ENCODE measurements at places on chromosomes 16 and 17. TPM values are rescaled to one million over a fixed set of nuclear protein-coding genes. Genes with fewer than 3 reads are reported as not detected.

DNA sequence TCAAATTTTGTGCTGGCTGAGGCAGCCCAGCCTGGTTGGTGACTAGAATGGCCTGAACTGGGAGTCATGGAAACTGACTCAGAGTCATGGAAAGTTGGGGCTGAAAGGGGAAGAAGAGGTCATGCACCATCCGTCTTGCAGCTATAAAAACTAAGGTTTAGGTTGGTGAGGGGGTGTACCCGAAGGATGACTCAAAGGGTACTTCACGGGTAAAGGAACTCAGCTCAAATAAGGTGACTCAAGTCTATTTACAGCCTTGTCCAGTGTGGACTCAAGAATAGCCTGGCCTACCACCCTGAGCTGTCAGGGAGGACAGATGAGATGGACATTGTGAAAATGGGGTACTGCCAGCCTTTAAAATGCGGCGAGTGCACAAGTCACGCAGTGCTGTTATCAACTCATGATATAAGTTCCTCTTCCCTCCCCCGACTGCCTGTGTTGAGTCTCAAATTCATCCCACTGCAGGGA is 18.6 kb downstream of the CD300LB start:
- no peak overlapping the region for H3K4me3 ChIP-seq
- H3K4me1 ChIP-seq = no peaks in the 10 kb centered on the region
- H3K27ac ChIP-seq = no peak overlapping the region
- no peaks in the 10 kb centered on the region for H3K36me3 ChIP-seq
- no peak for DNase-seq
- no peaks in the 10 kb centered on the region for H3K27me3 ChIP-seq

GRCh38 chr17:9356488-9356911 is 219.1 kb downstream of the STX8 start:
- H3K27me3 ChIP-seq = no peaks in the 10 kb centered on the region
- H3K4me1 ChIP-seq = peaks cover 21% of the 10 kb centered on the region
- no peaks in the 10 kb centered on the region for H3K36me3 ChIP-seq
- H3K4me3 ChIP-seq = no peak overlapping the region

Gene BEAN1
- total RNA-seq = not detected

DNA sequence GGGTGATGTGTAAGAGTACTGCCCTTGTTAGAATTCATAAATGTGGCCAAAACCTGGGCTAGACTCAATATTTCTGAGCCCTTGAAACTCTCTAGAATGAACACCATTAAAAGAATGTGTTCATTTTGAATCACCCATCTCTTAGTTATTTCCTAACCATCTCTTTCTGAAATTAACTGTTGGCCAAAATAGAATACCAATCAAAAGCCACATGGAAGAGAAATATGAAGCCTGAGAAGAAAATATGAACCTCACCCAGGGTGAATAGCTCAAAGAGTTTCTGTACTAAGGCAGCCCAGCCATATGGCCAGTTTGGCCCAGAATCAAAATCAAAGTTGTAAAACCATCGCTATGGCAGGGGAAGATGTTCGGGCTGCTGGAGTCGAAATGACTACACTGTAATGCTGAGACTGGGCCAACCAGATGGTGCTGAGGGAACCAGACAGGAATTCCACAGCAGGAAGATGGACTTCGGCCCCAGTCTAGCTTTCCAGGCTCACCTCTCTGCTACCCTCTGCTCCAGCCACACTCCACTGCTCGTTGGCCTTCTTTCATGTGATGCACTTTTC is 154.3 kb upstream of the ZFHX3 start:
- no peaks in the 10 kb centered on the region for H3K27me3 ChIP-seq
- no peak overlapping the region for H3K4me3 ChIP-seq
- no peaks in the 10 kb centered on the region for H3K4me1 ChIP-seq

GRCh38 chr17:57783338-57783742 is 38.2 kb upstream of the CCDC182 start:
- H3K36me3 ChIP-seq = no peaks in the 10 kb centered on the region
- H3K27ac ChIP-seq = no peak overlapping the region
- H3K4me1 ChIP-seq = peaks cover 20% of the 10 kb centered on the region
- H3K4me3 ChIP-seq = no peak overlapping the region
